Activated CD8-positive, alpha-beta memory T cell treated with anti-CD3 and anti-CD28 coated beads, Interleukin-2, amount 50 U/mL, for 4 hours (primary cell): ENCODE measurements at places on chromosomes 1 and 21.

DNA sequence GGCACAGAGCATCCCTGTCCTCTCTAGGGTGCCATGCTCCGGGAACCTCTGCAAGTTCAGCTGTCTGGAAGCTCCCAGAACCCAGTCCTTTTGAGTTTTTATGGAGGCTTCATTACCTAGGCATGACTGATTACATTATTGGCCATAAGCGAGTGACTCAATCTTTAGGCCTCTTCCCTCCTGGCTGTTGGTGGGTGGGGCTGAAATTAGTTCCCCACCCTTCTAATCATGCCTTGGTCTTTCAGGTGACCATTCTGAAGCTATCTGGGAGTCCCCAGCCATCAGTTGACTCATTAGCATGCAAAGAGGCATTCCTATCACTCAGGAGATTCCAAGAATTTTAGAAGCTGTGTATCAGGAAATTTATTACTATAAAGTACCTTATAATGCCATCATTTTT is 46.6 kb downstream of the WLS start:
- DNase-seq = no peak

DNA sequence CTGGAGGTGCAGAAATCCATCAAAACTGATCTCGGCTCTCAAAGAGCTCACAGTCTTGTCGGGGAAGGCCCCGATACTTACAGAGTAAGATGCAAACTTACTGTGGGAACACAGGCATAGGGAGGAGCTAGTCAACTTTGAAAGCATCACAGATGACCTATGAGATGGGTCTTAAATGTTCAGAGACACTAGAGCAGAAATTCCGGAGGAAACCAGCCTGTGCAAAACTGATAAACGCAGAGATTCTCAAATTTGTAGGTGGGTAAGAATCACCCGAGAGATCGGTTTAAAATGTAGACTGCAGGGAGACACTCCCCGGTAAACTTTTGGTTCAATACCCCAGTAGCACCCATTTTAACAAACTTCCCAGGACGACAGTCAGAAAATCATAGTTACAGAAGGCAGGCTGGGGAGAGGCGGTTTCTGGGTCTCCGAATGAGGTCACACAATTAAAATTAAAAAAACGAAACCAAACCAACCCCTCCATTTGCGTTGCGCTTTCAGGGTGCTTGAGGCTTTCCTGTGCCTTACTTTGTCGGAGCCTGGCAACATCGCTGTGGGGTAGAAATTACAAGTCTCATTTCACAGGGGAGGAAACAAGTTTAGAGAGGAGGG is 755 bp upstream of the THRAP3 start:
- peak; percentile 21 for DNase-seq

GRCh38 chr1:244035358-244035757 is 15.7 kb upstream of the ZBTB18 start:
- no peak for DNase-seq

GRCh38 chr21:32592929-32593502 is 7.7 kb upstream of the TCP10L start:
- DNase-seq = no peak

GRCh38 chr1:163844459-163844858 is 522.7 kb downstream of the NUF2 start:
- DNase-seq = no peak

- DNase-seq = no peak
Measured at GRCh38 chr1:180498594-180498993, 3.8 kb downstream of the ACBD6 start.

DNA sequence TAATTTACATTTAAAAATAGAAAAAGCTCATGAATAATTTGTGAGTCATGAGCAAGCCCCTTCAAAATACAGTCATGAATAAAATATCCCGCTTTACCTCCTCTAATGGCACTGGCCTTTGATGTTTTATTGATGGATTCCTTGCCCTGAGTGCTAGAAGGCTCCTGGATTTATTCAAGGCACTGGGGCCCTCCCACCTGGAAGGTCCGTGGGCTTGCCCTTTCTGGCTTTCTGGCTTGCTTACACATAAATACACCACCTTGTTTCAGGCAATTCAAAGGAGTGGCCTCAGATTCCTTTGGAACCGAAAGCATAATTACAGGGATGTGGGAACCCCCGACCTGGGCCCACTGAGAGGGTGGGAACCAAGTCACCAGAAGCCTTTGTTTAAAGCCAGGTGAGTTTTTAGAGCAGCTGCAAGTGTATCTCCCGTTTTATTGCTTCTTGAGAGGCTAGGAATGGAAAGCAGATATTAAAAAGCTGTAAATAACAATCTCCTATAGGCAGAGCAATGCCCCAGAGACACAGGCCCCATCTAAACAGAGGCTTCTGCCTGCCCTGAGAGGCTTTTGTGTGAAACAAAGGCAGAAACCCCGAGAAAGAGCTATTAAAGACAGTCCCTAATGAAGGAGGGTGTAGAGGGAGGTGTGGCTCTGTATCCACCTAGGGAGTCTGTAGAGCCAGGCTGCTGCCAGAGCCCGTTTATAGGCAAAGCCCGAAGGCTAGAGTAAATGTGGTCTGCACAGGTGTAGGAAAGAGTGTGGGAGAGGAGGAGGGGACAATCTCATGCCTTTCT is 126.4 kb downstream of the FAM78B start:
- DNase-seq = no peak

GRCh38 chr1:65310078-65310587 is 790 bp downstream of the DNAJC6 start:
- no peak for DNase-seq

- no peak for DNase-seq
Measured at GRCh38 chr1:70382682-70383081, 28.2 kb upstream of the ANKRD13C start.

GRCh38 chr1:19676438-19676922 is 11.8 kb downstream of the HTR6 start:
- no peak for DNase-seq

DNA sequence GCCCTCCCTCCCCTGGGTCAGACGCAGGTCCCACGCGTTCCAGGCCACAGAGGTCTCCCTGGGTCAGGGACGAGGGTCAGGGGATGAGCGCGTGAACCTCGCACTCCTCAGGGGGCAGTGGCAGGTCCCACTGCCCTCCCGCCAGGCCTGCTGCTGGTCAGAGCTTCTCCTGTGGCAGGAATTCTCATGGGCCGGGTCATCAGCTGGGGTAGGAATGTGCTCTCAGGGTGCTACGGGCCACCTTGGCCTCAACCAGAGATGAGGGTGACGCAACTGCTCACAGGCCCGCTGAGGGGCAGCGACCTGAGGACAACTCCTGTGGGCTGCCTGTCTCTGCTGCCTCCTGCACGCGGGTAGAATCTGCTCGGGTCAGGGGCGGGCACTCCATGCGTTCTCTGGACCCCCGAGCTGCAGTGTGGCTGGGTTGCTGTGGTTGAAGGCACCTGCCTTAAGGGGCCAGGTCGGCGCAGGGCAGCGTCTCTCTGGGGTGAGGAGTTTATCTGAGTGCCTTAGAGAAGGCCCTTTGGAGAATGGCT is 128.8 kb downstream of the PRDM16 start:
- DNase-seq = no peak

- no peak for DNase-seq
Measured at GRCh38 chr1:212930986-212931678, 19.2 kb upstream of the VASH2 start.

DNA sequence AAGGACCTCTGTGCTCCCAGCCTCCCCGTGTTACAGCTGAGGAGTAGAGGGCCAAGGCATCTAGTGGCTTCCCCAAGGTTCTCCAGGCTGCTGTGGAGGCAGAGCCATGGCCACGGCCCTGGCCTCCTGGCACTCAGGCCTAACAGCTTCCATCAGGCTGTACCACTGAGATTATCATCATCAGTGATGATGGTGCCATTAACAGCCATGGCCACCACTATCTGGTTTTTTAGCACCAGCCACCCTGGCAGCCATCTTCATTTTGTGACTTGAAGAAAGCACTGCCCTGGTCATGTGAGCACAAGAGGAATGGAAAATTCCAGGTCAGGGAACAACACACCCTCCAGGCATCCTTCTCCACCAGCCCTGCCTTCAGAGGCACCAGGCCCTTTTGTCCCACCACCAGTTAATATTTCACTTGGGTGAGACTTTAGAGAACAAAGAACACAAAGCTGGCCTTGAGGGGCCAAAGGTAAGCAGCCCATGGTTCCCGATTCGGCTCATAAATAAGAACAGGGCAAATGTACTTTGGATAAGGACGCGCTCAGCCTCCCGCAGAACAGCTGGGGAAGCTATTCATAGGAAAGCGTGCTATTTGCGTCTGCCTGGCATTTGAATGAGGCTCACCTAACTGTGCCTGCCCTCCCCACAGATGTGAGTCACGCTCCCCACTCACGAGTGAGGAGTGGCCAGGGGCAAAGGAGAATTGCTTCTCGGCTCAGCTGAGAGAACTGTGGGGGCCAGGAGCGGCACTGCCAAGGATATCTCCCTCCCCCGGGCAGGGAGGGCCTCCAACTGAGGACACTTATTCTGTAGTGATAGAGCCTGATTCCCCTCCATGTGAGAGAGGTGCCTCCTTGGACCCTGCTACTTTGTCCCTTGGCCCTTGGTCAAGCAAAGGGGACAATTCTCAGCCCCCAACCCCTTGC is 95.6 kb downstream of the CD58 start:
- no peak for DNase-seq

DNA sequence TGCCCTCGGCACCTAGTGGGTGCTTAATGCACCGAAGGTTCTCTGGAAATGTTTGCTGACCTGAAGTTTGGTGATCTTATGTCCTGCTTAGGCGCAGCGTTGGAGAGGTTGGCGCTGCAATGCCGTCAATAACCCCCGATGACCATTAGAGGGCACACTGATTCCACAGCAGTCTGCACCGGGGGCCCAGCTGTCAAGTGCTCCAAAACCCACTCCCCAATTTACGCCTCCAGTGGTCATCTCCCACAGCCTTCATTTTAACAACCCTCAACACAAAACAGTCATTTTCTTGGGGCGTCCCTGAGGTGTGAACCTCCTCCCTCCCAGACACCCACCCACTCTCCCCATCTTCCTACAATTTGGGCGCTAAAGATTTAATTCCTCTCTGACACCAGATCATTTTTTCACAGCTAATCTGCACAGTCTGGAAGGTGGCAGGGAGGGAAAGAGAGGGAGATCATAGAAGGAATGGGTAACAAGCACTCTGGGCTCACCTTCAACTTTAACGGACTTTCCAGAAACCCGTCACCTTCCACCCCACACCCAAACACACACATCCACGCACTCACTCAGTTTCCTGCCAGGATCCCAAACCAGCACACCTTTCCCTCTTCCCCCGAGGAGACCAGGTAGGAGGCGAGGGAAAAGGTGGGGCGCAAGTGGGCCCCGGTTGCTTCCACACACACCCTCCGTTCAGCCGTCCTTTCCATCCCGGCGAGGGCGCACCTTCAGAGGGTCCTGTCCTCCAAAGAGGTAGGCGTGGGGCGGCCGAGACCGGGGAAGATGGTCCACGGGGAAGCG is 570 bp upstream of the NPR1 start:
- peak; percentile 43 for DNase-seq

DNA sequence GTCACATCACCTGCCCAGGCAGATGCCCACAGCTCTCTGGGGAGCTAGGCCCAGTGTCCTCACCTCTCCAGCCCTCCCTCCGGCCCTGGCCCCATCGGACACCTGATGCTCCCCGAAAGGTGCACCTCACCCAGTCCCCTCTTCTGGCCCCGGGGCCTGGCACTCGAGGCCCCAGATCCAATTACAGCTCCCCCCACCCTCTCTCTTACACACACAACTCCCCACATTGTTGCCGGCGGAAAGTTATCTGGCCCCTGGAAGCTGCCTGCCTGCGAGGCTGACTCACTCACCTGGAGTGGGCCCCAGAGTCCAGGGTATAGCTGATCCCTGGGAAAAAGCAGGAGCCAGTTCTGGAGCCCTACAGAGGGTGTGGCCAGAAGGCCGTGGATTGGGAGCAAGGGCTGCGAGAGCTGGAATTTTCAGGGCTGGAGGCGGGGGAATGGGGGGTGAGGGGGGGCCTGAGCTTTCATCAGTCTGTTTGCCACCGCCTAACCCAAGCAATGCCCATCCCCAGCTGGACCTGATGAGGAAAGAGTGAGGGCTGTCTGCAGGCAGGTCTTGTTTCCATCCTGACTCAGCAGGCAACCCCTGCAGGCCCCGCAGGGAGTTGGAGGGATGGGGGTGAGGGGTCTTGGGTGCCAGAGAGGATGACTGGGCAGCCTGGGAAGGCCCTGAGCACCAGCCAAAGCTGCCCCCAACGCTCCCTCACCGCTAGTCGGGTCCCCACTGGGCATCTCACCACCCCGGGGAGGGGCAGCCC is 948 bp downstream of the FBXO2 start:
- DNase-seq = no peak

DNA sequence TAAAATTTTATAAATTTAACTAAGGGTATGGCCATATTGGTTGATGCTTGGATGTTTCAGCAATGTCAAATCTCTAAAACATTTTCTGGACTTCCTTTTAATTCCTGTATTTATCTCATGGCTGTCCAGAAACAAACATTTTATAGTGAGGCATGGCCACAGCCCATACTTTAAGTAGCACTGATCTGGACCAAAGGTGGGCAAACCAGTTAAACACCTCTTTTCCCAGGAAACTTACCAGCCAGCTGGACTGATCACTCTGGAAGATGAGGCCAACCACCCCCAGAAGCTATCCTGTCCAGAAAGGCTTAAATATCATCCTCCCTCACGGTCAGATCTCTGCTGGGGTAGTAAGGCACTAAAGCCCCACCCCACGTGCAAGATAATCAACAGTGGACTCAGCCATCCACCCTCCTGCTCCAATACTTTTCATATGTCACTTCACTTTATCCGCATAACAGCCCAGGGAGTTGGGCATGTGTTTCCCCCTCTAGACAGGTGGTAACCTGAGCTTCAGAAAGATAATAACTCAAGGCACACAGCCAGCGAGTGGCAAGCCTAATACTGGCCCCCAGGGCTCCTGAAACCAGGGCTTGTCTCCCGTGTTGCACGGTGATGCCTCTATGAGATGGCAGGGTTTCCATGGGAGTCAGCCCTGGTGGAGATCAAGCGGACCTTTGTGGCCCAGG is 120.5 kb upstream of the NGF start:
- DNase-seq = no peak

GRCh38 chr21:25790122-25790877 is 55.5 kb downstream of the GABPA start:
- DNase-seq = no peak

DNA sequence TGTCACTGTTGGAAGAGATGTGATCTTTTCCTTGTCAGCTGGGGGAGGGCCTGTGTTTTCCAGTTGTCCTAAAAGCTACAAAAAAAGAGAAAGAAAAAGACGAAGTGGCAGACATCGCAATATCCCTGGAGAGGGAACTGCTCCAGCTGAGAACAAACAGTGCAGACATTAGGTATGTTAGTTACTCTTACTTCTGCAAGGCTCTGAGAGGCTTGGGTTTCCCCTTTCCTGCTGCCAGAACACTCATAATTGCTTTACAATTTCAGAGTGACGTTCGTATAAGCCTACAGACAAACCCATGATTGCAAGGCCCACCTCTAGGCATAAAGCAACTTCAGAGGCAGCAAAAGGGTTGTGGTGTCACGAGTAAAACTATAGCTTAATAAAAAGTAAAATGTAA is 31.1 kb downstream of the CD160 start:
- no peak for DNase-seq

- DNase-seq = no peak
Measured at GRCh38 chr1:43994794-43995790, 3.7 kb downstream of the CCDC24 start.

DNA sequence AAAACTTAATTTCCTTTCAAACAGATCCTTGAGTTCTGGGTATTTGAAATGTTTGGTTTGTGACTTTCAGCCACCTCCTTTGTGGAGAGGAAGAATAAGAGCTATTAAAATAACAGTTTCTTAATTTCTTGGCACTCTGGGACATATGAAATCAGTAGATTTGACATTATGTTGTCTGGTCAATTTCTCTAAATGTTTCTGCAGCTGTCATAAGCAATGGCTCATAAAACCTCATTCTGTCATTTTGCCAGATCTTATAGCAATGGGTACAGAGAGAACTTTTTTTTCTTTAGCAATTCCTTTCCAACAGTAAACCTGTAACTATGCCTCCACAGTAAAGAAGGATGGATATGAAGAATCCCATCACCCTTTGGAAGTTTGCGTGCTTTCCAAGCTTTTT is 52.6 kb downstream of the LAMC1 start:
- no peak for DNase-seq
